Activated T-helper 1 cell treated with anti-CD3 and anti-CD28 coated beads, Interleukin-2, amount 50 U/mL, for 16 hours (primary cell): ENCODE measurements at places on chromosomes 2 and 18.

DNA sequence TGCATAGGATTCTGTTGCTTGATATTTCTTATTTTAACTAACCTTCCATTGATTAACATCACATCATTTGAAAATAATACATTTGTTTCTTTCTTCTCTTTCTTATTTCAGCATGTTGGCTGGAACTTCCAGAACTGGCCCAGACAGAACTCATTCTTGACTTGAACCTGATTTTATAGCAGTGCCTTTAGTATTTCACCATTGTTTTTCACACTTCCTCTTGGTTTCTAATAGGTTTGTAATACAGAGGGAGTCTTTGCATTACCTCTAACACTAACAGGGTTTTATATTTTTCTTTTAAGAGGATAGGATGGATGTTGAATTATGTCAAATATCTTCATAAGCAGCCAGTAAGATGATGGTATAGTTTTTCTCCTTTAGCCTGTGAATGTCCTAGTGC lies 39.2 kb downstream of the SEMA4F start:
- no peak for DNase-seq

GRCh38 chr2:165645930-165646831 lies 147.9 kb downstream of the GALNT3 start:
- no peak for DNase-seq

GRCh38 chr18:22591222-22591621 lies 173.5 kb upstream of the CTAGE1 start:
- no peak for DNase-seq

DNA sequence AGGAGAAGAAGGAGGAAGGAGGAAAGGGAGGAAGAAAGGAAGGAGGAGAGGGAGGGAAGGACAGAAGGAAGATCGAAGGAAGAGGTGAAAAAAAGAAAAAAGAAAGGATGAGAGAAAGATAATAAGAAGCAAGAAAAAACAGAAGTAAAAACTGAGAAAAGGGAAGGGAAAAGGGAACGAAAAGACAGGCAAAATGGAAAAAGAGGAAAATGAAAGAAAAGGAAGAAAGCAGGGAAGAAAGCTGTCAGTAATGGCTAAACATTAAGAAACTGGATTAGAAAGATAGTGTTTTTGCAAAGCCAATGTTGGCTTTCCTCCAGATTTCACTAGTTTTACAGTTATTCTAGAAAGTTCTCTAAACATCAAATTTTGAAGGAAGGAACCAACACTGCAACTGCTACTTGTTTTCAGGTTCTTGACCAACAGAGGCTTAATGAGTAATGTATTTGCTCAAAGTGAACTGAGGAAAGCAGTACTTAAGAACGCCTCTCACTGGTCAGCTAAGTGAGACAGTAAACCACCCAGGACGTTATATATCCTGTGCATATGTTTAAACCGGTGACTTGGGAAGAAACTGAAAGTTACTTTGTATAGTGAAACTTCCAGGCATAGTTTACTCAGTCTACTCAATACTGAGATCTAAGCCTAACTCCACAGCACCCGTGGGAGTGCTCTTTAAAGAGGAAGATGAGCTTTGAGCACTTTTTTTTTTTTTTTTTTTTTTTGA lies 286.2 kb upstream of the TRIB2 start:
- DNase-seq = no peak

DNA sequence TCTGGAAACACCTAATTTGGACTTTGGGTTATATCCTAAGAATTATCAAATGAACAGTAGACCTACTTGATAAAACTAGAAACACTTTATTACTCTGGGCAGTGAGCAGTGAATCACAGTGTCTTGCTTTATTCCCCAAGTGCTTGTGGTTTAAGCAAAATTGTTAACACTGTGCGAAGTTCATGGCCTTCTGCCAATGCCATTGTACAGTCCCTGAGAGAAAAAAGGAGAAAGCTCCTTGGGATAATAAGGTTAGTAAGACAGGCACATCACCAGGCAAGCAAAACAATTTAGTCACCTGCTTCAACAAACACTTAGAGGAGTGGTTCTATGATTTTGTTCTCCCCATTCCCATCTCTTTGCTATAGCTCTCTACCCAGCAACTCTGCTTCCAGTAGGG lies 39.8 kb downstream of the ADCYAP1 start:
- DNase-seq = no peak

- no peak for DNase-seq
These were observed 68.6 kb downstream of the METTL8 start for GRCh38 chr2:171365232-171365631.

- no peak for DNase-seq
These were observed 681.8 kb upstream of the LRATD1 start for GRCh38 chr2:13950761-13951160.

DNA sequence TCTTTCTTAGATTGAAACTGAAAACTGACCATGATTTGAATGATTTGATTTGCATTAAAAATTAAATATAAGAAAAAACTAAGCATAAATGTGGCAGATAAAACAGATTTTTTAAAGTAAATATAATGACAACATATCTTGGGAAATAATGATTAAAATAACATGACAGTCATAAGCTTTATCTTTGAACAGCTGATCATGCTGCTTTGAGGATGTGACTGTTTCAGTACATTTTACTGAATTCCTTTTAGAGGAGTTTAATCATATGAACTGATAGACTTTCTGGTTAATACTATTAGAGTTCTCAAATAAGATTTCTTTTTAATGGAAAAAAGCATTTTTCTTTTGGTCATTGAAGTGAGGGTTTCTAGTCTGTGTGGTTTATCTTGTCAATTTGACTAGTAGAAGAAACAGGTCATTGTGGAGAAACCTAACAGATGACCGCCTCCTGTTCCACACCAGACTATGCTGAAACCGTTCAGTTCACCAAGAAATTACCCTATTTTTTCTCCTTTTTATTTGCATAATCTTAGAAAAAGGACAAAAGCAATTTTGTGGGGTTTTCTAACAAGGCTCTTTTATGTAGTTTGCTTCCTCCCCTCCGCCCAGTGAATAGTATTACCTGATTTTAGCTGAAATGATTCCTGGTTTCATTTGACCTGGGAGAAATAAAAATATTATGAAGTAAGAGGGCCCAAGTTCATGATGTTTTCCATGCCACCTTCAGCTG lies 262.1 kb downstream of the PTGR3 start:
- no peak for DNase-seq

GRCh38 chr2:42086500-42086953 lies 38.7 kb downstream of the PKDCC start:
- no peak for DNase-seq

GRCh38 chr18:65567372-65567771 lies 183.4 kb upstream of the CDH7 start:
- DNase-seq = no peak

DNA sequence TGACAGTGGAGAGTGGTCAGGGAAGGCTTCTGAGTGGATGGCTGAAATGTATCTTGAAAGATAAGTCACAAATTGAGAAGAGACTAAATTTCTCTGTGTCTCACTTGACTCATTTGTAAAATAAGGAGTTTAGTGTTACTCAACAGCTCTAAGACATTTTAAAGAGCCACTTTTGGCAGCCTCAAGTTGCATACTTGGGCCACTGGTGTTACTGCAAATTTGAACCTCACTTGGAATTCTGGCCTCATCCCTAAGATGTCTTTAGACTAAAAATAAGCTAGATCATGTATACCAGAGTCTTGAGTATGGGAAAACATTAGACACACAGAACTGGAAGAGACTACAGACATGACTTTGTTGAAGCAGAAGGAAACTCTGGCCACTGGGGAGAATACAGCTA lies 4.5 kb upstream of the MTLN start:
- DNase-seq = no peak
